ENCODE measurements at places on chromosomes 6 and 20.
A peak's percentile ranks its signal among the peaks of the same experiment; 100 is the strongest.

- peak; percentile 46 for DNase-seq
These were observed 838 bp downstream of the STMN3 start for GRCh38 chr20:63652192-63652980.

DNA sequence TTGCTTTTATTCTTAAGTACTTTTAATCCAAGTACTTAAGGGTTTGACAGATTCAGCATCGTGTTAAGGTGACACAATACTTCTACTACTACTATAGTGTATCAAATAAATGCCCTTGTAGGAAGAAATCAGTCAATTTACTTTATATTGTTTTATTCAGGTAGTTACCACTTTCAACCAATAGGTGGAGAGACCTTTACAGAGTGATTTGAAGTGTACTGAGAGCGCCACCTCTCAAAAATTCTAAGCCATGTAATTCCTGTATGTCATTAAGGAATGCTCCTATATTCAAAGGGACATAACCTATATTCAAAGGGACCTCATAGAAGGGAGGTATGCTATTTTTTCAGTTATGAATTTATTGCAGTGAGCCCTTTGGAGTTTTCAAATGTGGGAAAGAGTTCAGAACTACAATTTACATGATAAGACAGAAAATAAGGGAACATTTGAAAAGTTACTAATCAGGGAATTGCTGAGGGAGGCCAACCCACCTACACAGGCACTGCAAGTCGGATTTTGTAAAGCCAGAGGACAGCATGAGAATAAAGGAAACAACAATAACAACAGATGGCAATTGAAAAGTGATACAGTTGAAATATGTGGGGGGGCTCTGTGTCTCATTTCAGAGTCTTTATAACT, 955.6 kb downstream of the TBC1D32 start:
- DNase-seq = no peak

DNA sequence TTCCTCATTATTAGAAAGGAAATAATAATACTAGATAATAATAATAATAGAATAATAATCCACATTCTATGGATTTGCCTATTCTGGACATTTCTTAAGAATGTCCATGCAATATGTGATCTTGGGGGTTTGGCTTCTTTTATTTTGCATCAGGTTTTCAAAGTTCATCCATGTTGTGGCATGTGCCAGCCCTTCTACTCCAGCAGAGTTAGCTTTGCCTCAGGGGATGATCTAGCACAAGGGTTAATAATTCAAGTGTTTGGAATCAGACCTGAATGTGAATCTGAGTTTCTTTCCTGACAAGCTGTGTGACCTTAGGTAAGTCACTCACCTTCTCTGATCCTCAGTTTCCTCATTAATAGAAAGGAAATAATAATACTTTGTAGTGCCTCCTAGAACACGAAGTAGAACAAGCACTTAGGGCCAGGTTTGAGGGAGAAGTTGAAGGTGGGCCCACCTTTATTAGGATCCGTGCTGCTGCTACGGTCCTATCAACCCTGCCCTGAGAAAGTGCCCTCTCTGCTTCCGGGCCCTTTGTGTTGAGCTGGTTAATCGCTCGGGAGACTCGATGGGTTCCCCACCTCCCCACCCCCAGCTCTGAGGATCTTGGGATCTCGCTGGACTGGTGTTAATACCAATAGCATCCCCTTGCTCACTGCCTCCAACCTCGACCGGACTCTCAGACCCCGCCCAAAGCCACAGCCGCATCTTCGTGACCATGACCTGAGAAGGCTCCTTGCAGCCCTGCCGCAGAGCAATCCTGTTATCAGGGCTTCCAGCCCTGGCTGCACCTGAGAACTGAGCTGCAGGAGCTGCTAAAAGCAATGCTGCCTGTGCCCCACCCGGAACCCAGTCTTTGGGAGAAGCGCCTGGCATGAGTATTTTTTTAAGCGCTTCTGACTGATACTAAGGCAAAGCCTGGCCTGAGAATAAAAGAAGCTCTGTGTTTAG, 26.9 kb downstream of the RBM38 start:
- DNase-seq = no peak

- DNase-seq = no peak
These were observed 19.6 kb downstream of the RRBP1 start for GRCh38 chr20:17662333-17663039.

- no peak for DNase-seq
These were observed 655.9 kb upstream of the MAN1A1 start for GRCh38 chr6:120005292-120005976.

DNA sequence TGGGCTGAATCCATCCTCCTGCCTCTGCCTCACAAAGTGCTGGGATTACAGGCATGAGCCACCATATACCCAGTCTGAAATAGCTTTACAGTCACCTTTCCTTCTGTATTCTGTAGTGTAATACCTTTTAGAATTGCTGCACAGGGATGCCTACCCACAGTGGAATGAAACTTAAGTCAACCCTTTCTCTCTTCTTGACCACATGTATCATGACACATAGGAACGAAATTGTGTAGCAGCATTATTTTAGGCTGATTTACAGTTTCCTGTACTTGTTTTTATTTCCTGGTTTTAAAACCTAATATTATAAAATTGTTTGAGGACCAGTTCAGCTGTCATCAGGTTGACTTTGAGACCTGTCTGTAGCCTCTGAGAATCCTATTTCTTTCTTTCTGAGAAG, 297.8 kb downstream of the ZFAND3 start:
- no peak for DNase-seq

DNA sequence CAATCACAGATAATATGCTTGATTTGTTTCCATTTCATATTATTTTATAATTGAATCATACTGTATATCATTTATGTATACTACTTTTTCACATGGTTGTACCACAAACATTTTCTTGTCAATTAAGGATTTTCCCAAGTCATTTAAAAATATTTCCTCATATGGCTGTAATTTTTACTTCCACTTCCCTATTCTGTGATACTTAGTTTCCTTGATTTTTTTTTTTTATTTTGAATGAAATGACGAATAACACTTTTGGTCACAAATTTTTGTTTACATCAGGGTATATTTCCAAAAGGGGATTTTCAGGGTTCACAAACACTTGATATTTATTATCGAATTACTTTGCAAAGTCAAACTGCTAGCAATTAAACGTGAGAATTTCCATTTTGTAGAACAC, 515.6 kb downstream of the KIF16B start:
- no peak for DNase-seq

All from CD4-positive, alpha-beta T cell treated with Interleukin-4 for 1 hour (primary cell).